ENCODE measurements at places on chromosomes 5 and 9.

DNA sequence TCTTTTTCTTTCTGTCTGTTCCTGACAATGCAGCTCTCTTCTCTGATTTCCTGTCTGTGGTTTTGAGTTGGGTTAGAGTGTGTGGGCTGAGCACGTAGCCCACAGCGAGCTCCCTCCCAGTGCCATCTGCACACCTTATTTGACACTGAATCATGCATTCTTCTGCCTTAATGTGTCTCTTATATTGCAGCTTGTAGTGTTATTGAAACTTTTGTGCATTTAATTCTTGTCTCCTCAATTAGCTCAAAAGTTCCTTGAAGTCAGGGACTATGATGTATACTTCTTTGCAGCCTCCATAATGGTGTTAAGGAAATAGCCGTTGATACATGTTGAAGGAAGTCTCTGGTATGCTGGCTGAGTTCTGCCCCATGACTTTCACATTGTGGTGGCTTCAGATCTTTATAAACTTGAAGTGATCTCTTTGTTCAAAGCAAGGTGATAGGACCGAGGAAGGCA, 576.2 kb upstream of the CLINT1 start:
- no peak for DNase-seq

GRCh38 chr9:93807166-93808074, 147.7 kb downstream of the BARX1 start:
- DNase-seq = no peak

GRCh38 chr5:137752905-137753690, 1.1 kb downstream of the HNRNPA0 start:
- no peak for DNase-seq

- DNase-seq = no peak
Measured at GRCh38 chr5:135063511-135064234, 29.6 kb upstream of the PITX1 start.

DNA sequence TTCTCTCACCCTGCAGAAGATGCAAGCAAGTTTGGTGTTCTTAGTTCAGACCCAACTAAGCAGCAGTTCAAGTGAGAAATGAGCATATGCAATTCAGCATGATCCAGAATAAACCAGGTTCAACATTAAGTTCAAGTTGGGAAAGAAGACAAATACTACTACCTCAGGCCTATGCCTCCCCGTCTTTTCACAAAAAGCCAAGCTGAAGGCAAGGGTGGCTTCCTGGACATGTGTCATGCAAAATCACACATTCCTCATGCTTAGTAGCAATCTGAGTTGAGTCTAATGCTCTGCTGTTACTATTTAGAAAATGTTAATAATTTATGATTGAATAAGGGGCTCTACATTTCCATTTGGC, 453.4 kb upstream of the GRAMD2B start:
- no peak for DNase-seq

Data from occipital lobe (tissue), 3 donors.